Vagina (tissue), 2 donors: ENCODE measurements at places on chromosomes 6 and 20. TPM values are rescaled to one million over a fixed set of nuclear protein-coding genes. Genes with fewer than 3 reads are reported as not detected.

DNA sequence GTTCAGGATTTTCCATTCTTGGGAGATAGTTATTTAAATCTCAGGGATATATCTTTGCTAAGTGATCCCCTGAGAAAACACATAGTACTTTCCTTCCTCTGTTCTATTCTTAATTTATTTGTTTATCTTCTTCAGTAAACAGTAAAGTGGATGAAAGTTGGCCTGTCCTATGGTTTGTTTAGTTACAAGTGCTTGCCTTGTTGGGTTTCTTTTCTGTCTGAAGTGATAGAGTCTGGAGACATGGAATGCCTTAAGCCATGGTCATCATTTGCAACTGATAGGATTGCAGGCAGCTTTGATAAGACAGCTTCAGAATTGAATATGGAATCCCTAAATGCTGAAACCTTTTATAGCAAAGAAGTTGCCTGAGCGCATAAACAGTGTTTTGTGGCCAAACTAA lies 4.9 kb downstream of the ADGRG6 start:
- DNase-seq: no peak

DNA sequence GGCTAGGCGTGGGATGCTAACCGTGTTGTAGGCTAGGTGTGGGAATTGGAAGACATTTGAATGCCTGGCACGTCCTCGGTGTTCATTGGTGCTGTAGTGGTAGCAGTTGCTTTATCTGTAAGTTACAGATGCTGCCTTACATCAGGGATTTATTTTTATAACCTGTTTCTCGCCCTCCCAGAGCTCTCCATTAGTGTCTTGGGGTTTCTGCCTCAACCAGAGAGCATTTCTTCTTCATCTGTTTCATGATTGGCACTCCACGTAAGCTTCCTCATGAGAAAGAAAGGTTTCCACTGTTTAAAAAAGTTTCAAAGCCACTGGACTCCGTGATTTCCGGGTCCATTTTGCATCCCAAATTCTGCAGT lies 9.0 kb downstream of the IGF2R start:
- no peak for DNase-seq

GRCh38 chr6:41900861-41901260 lies 5.7 kb upstream of the USP49 start:
- DNase-seq: no peak

- DNase-seq: no peak
These were observed 6.0 kb upstream of the MRAP2 start for GRCh38 chr6:84027340-84028181.

The BPI gene
- not detected for total RNA-seq

- no peak for DNase-seq
These were observed 10.1 kb downstream of the FIG4 start for GRCh38 chr6:109701221-109701620.

DNA sequence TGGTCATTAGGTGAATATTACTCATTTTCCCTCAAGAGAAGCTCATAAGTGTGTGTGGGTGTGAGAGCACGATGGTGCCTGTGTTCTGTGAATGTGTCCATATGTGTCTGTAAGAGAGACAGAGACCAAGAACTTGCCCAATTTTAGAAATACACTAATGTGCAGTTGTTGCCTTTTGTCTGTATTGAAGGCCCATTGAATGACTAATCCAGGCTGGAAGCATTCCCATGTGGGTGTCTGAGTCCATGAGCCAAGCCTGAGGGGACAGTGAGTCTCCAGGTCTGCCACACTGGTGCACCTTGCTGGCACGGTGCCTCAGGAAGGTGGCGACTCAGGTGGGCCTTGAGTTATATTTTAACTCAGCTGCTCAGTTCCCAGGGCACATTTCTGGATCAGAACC lies 25.5 kb upstream of the ASXL1 start:
- DNase-seq: no peak

The BMP2 gene
- total RNA-seq: 8.6 TPM

- DNase-seq: no peak
These were observed 639 bp upstream of the PPIL1 start for GRCh38 chr6:36875250-36875633.

The DEFB116 gene
- not detected for total RNA-seq

- no peak for DNase-seq
These were observed 77.3 kb downstream of the KIZ start for GRCh38 chr20:21203088-21203656.

The PSORS1C1 gene
- total RNA-seq: 9.6 TPM

- DNase-seq: no peak
These were observed 97.5 kb downstream of the MAFB start for GRCh38 chr20:40591536-40591935.

DNA sequence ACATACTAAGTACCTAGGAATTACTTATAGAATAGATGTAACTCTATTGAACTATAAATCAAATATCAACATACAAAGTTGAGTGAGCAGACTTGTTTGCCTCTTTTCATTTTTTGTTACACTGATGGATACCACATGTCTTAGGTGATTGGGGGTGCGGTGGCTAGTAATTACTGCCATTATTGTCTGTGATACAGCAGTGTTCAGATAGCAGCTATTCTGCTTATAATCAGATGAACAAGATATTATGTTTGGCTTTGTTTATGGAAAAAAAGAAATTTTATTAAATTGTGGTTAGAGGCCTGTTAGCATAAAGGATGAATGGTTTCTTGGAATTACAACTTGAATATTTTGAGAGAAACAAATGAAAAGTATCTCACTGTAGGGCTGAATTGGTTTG lies 55.9 kb downstream of the KCNQ5 start:
- DNase-seq: no peak

The PRIM2 gene
- 6.9 TPM for total RNA-seq

DNA sequence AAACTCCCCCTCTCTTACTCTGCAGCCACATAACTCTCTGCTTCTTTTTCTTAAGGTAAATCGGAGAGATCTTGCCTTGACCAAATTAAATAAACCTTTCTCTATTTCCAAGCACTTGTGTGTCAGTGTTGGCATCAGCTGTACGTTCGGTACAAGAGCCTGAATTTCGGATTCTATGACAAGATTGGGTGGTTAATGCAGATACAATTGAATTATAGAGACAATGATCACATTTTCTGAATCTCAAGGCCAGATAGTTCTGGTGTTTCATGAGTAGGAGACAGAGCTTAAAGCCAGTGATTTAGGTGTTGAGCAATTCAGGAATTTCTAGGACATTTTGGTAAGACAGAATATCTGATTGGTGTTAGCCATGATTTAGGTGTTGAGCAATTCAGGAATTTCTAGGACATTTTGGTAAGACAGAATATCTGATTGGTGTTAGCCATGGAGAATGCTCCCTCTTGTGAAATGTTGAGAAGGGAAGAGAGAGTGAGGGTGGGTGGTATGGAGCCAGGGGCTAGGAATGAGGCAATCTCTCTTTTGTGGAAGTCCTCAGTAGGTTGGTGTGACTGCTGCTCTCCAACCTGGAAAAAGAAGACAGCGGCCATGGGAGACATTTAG lies 5.1 kb downstream of the SPINT3 start:
- DNase-seq: no peak

The VNN1 gene
- 2.0 TPM for total RNA-seq

DNA sequence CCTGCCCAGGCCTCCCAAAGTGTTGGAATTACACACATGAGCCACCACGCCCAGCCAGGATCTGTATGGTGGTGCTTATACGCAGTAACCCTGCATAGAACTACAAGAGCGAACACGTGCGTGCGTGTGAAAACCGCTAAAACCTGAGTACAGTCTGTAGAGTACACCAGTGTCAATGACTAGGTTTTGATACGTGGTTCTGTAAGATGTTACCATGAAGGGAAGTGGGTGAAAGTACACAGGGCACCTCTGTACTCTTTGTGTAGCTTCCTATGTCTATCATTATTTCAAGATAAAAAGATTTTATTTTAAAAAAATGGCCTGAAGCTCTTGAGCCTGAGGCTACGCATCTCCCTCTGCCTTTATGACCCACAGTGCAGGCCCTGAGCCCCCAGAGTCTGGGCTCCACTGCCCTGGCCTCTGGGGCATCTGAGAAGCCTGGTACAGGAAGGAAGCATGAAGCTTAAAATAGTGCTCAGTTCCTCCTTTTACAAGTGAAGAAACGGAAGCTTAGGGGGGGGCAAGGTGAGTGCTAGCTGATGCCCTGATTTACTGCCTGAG lies 21.6 kb downstream of the LY86 start:
- no peak for DNase-seq

- DNase-seq: no peak
These were observed 22.3 kb downstream of the STX7 start for GRCh38 chr6:132490478-132491204.

The CPNE1 gene
- 149 TPM for total RNA-seq

DNA sequence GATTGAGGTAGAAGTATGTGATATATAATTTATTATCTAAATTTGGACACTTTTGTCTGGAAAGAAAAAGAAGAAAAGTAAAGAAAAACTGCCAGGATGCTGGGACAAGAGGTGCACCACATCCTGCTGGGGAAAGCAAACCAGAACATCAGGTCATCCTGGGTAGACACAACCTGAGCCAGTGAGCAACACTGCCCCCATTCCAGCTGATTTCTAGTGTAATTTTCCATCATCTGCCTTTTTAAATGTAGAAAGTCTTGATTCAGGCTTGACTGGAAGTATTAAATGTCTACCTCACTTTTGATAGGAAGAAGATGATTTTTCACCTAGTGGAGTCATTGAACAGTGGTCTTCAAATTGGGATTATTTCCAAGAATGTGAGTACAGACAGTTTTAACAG lies 1164.5 kb upstream of the CITED2 start:
- DNase-seq: no peak

DNA sequence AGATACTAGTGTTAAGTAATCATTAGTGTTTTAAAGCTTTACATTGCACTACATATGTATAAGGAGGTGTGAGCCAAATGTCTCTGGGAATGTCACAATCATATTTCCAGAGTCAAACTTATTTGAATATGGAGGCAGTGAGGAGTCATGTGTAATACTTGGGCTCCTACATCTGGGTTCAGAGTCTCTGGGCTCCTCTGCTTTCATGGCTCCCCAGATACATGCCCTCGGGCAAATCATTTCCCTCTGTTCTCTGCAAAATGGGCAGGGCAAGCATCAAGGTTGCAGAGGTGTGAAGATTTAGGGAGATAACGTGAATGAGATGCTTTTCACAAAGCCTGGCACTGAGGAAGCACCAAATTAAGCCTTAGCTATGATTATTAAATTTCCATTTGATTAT lies 138.3 kb upstream of the SGK1 start:
- DNase-seq: no peak

The CALHM5 gene
- total RNA-seq: 2.2 TPM

GRCh38 chr6:89992818-89993217 lies 98.5 kb downstream of the GJA10 start:
- no peak for DNase-seq

DNA sequence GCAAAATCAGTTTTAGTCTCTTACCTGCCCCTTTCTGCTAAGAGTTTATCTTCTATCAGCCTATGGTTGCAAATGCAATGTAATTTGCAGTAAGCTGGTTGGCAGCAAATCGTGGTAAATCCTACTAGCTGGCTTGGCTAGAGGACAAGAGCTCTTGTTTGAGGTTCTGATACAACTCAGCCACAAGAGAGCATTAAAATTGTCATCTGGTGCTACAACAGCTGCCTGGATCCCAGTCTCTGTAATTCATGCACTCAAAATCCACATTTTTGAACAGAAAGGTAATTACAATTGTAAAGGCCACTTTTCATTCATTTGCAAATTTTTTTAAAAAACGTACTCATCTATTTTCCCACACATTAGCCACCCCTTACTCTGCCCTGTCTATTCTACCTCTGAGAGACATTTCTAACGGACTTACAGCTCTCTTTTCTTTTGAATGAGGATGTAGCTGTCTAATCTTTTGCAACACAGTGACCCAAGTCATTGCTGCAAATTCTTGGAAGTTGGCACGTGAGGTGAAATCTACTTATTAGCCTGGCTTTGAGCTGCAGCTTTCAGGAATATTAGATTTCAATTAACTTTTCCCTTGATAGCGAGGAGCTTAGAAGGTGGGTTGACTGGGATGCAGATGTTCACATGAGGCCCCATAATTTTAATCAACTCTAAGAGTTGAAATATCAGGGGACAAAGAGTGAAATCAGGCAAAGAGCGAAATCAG lies 54.0 kb upstream of the FAM184A start:
- DNase-seq: no peak

The SIRPD gene
- not detected for total RNA-seq

DNA sequence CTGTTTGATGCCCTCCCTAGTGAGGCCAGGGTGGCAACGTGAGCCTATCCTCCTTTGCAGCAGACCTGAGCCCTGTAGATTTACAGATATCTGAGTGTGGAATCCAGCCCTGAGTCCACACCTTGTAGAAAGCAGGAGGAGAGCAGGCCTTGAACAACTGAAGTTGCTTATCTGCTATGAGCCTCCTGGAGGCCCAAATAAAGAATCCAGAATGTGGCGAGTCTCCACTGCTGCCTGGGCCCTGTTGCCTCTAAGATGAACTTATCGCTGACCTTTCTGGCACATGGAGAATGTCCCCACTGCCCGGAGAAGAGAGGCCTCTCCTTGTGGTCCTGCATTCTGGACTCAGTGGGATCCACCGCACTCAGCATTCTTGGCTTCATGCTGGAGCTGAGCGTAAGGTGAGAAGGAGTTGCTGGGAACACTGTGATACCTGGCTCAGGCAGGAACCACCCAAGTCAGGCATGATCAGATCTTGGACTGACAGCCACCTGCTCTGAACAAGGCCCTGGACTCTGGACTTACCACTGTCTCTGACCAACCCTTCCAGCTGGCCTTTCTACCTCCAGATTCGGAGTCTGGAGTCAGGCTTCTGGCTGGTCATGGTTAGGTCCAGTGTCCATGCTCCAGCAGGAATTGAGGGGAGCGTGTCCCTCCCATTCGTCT lies 5.8 kb upstream of the MANBAL start:
- no peak for DNase-seq
